ENCODE measurements at places on chromosomes 5 and 9.

- no peak for DNase-seq
Measured at GRCh38 chr9:127971357-127972235, 9.2 kb downstream of the EEIG1 start.

DNA sequence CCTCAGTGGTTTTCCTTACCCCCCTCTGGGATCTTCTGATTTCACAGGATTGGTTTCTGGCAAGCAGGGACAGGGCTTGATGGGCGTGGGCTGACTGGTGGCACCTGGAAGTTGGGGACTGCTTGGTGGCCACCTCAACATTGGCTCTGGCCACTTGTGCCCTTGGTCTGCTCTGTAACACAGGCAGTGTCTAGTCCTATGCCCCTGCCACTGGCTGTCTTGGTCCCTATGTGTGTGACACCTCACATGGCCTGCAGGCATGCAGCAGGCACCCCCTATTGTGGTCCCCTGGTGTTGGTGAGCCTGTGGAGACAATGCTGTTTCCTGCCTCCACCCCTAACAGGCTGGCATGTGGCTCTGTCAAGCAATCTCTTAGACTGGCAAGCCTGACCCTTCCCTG is 71.3 kb downstream of the GDA start:
- no peak for DNase-seq

GRCh38 chr5:39569857-39570256 is 145.1 kb upstream of the DAB2 start:
- DNase-seq = no peak

DNA sequence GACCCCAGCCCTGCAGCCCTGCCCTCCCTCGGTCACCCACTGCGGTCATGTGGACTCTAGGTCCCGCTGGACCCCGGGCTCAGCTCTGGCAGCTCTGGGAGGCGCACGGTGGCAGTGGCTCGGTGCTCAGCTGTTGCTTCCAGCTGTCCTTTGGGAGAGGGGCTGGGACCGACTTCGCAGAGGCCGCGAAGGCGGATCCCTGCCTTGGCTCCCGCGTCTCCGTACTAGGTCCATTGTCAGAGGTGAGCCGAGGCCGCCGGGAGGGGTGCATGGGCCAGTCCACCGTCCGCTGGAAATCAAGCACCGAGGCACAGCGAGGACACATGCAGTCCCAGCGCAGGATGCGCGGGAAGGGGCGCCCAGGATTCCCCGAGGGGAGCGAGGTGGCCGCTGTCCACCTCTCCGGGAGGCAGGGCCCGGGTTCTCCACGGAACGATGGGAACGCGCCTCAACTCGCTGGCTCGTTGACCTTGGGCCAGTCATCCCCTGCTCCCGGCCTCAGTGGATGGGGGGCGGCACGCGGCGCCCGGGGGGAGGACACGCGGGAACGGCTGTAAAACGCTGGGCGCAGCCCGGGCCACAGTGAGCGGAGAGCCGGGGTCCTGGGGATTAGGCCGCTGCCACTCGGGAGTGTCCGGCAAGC is 732 bp downstream of the GBGT1 start:
- no peak for DNase-seq

DNA sequence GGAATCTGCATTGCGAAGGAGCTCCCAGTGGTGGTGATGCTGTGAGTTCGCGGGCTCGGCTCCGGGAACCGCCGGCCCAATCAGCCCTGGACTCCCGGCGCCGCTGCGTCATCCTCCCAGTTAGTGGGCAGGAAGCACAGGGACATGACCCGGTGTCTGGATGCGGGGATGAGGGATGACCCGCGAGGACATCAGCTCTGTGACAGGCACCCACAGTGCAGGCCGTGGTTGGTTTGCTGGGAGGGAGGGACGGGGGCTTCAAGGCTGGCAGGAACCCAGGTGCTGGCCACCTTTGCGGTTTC is 996 bp downstream of the NXNL2 start:
- DNase-seq = no peak

DNA sequence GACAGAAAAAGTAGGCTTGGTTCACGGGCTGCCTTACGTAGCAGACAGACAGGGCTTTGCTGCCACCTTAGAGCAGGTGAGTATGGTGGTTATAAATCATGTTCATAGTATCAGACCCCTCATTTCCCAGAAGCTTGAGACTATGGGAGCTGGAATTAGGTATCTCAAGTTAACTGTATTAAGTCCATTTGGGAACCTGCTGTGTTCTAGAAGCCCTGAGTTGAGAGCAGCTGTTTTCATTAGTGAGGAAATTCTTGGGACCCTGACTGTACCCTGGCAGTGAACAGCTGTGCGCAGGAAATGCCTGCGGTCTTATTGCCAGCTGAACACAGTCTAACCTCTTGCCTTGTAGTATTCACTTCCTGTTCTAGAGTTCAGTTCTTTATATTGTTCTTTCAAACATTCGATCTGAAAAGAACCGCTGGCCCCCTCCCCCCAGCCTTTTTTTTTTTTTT is 29.8 kb downstream of the UGCG start:
- DNase-seq = no peak

- no peak for DNase-seq
Measured at GRCh38 chr9:136282272-136282861, 21.5 kb downstream of the CCDC187 start.

- no peak for DNase-seq
Measured at GRCh38 chr5:95390812-95391492, at the start of gene FAM81B. Gene FAM81B (plus strand): TSS chr5:95391366. CDS start chr5:95391390, 24 bp downstream.

- no peak for DNase-seq
Measured at GRCh38 chr9:129232839-129233591, 55.0 kb upstream of the IER5L start.

DNA sequence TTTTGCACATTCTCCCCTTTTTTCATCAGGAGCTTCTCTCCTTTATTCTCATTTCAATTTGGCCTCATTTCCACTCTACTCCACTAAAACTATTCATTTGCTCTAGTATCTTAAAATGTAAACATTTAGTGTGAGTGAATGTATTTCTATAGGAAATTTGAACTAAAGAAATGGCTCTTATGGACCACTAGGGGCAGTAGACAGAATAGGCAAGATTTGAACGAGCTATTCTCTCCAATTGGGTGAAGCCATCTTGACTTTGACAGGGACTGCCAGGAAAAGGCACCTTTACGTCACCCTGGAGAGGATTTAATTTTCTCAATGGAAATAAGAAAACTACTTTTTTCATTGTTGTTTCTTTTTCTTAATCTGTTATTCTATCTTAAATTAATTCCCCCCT is 666.3 kb downstream of the DNAH5 start:
- no peak for DNase-seq

DNA sequence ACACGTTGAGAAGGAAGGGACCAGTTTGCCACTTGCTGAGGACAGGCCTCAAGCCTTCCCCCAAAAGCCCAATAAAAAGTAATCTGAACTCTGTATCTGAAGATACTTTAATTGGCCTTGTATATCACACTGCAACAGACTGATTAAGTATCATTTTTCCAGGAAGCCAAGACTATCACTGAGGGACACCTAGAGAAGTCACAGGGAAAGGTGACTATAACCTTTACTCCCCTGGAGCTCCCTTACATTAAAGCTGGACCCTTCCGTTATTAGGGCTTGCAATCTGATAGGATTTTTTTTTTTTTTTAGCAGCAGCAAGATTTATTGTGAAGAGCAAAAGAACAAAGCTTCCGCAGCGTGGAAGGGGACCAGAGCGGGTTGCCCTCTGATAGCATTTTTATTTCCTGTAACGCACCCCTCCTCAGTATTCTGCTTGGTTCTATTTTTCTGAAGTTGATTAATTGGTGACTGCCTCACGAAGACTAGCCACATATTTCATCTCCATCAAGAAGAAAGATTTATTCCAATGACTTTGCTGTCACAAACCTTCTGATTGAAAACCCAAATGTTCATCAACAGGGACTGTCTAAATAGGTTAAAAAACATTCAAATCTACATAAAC is 2.7 kb downstream of the CDC14B start:
- no peak for DNase-seq

GRCh38 chr5:95799191-95799835 is 23.2 kb downstream of the GLRX start:
- no peak for DNase-seq

DNA sequence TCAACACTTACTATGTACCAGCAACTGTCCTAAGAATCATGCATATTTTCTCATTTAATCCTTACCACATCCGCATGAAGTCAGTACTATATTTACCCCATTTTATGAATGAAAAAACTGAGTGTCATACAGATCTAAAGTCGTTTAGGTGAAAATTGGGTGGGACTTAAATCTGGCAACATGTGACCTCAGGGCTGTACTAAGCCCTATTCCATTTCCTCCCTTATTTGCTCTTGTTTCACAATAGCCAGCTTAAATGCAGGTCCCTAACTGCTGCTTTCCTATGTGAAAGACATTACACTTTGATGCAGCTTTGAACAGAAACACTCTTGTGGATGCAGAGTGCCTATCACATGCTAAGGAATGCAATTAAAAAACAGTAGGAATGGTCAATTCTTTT is 2.5 kb upstream of the RAB14 start:
- DNase-seq = no peak

GRCh38 chr5:145903867-145904266 is 31.1 kb upstream of the GRXCR2 start:
- no peak for DNase-seq
